Stimulated activated naive CD4-positive, alpha-beta T cell (primary cell): ENCODE measurements at places on chromosomes 16 and 17.

DNA sequence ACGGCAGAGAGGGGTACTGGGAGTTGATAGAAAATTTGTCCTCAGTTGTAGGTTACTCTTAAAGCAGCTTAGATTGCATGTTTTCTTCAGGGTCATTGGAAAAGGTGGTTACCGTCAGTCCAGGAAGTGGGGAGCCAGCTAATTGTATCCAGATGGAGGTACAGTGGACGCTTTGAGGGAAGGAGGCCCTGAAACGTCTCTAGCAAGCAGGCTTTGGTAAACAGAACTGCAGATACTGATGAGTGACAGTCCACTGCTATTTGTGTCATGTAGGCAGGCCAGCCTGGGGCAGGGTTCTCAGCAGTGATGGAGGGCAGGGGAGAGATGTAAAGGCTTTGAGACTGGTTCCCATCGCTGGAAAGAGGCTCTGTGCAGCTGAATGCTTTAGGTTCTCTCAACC, 30.2 kb upstream of the ST6GALNAC1 start:
- no peak for DNase-seq

DNA sequence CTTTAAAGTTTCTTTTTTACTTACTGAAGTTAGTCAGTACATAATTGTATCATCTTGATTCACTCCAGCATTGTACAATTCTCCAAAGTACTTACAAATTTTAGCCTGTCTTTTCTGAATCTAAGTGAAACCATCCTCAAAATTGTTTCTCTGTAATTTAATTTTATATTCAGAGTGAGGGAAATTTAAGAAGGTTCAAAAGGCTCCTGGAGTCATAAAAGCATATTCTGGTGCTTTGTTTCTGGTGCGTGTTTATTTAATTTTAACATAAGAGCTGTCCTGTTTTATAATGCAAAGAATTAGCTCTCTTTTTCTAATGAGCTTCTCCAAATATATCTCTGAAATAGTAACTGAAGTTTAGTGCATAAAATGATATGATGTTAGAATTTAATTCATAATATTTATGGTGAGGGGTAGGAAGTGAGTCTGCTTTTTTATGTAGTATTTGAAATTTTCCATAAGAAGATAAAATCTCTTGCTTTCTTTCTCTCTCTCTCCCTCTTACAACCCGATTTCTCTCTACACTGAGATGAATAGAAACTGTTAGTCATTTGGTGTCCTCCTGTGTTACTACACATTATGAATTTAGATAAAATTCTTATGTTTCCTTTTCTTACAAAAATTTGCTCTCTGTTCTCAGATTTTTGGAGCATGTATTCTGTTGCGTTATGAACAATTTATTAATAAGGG, 339.8 kb downstream of the BCAS3 start:
- DNase-seq = no peak

GRCh38 chr17:57986841-57987580, 1.0 kb downstream of the VEZF1 start:
- no peak for DNase-seq

GRCh38 chr16:49439050-49439449, 65.4 kb downstream of the C16orf78 start:
- DNase-seq = no peak

DNA sequence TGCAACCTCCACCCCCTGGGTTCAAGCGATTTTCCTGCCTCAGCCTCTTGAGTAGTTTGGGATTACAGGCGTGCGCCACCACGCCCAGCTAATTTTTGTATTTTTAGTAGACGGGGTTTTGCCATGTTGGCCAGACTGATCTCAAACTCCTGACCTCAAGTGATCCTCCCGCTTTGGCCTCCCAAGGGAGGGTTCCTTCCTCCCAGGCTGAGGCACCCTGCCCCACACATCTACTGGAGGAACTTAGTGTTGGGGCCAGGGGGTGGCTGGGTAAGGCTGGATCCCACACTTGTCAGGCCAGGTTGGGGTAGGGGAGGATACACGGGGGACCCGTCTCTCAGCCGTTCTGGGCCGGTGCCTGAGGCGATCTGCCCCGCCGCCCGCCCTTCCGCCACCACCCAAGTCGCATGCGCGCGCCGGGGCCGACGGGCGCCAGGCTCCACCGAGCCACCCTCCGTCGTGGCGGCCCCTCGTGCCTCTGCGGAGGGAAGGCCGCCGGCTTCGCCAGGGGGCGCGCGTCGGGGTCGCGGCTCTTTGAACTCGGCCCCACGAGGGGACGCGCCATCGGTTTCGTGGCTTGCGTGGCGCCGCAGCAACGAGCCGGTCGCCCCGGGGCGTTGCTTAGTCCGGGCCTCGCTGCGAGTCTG, 15.9 kb downstream of the GRB7 start:
- no peak for DNase-seq

- no peak for DNase-seq
These were observed 112.0 kb upstream of the SMURF2 start for GRCh38 chr17:64773836-64774761.

- no peak for DNase-seq
These were observed 52.5 kb downstream of the ARHGAP27 start for GRCh38 chr17:45380046-45380765.

GRCh38 chr16:57422026-57422944, 17.7 kb downstream of the CCL17 start:
- no peak for DNase-seq

GRCh38 chr16:31451681-31452351, 7.5 kb upstream of the ARMC5 start:
- no peak for DNase-seq

- DNase-seq = no peak
These were observed 85.0 kb downstream of the PMP22 start for GRCh38 chr17:15180121-15180561.

DNA sequence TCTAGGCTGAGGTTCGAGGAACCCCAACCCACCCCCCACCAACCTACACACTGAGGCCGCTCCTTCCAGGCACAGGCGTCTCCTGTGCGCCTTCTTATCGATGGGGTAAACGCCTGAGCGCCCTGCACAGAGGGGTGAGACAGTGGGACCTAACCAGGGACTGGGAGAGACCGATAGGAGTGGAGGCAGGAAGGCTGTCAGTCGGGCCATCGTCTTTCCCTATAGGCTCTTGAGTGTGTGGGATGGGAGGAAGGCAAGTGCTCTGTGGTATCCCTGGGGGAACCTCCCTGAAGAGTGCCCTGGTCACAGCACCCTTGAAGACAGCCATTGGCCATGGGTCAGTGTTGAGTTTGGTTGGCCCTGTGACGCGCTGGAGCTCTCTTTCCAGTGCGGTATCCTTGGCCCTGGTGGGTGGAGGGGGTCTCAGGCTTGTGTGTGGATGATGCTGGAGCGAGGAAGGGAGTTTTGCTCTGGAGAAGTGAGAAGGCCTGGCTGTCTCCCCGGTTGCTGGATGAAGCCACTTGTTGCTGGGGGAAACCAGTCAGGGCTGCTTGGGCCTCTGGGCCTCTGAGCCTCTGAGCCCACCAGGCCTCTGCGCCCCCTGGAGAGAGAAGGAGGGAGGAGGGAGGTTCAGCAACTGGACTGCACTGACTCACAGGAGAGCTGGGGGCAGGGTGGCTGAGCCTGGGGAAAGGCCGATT, 1.7 kb downstream of the GPRC5C start:
- no peak for DNase-seq

DNA sequence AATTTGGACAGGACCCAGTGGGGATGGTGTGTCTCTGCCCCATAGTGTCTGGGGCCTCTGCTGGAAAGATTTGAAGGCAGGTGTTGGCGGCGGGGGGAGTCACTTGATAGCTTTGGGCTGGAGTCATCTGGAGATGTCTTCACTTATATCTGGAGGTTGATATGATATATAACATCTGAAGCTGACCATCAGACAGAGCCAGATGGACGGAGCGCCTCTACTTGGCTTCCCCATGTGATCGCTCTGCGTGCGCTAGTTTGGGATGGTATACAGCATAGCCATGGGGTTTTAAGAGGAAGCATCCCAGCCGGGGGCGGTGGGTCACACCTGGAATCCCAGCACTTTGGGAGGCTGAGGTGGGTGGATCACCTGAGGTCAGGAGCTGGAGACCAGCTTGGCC, 130.7 kb upstream of the NLRP1 start:
- no peak for DNase-seq

- DNase-seq = no peak
These were observed 98.4 kb downstream of the XYLT1 start for GRCh38 chr16:17372386-17372785.

- no peak for DNase-seq
These were observed 256.2 kb downstream of the FOXL1 start for GRCh38 chr16:86834451-86835035.

DNA sequence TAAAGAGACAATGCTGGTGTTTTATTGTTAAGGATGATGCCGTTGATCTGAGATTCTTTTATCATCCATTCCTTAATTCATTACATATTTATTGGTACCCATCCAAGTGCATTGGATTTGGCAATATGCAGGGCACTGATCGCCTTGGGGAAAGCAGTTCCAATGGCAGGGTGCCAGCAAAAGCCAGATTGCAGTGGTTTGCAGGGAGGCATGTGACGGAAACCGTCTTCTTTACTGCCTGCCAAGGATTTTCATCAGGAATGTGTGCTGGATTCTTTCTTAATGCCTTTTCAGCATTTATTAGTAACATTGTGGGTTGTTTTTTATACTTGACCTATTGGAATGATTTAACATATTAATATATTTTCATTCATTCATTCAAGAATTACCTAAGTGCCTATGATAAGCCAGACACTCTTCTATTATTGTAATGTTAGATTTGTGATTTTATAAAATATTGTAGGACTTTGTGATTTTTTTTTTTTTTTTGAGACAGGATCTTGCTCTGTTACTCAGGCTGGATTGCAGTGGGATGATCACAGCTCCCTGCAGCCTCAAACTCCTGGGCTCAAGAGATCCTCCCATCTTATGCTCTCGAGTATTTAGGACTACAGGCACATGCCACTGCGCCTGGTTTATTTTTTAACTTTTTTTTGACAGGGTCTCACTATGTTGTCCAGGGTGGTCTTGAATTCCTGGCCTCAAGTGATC, 93.4 kb upstream of the TNRC6A start:
- DNase-seq = no peak

DNA sequence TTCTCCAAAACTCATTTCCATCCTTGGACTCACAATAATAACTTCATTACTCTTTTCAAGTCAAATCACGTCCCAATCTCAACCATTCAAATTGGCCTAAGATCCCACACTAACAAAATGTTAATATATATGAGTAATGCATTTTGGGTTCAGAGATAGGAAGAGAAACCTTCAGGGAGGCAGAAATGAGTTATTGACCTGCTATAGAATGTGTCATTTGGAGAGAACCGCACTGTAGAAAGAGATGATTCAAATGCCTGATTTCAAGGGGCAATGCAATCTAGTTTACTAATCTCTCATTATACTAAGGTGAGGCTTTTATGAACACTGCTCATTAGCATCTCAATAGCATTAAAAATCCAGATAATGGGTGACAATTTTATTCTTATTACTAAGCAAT, 1595.0 kb upstream of the GOT2 start:
- no peak for DNase-seq

DNA sequence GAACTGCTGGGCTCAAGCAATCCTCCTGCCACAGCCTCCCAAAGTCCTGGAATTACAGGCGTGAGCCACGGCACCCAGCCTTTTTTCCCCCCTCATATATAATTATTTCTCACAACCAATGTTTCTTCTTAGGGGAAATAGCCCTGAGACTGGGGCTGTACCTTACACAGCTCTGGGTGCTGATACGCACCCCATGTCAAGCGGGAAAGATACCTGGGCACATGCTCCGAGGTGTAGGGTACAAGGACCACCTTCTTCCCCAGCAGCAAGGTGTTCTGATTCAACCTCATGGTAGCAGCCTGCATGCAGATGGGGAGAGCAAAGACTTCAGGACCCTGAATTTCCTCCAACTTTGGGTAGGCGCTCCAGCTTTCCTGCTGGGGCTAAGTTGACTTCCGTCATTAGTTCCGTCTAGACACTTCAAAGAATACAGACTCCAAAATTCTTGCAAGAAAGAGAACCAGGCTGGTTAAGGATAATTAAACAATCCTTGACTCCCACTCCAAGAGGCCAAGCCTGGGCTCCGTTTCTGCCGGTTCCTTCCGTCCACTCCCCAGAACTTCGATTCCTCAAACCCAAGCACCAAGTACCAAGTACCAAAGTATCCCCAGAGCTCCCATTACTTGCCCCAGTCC, 619 bp downstream of the NAT9 start:
- DNase-seq = no peak

DNA sequence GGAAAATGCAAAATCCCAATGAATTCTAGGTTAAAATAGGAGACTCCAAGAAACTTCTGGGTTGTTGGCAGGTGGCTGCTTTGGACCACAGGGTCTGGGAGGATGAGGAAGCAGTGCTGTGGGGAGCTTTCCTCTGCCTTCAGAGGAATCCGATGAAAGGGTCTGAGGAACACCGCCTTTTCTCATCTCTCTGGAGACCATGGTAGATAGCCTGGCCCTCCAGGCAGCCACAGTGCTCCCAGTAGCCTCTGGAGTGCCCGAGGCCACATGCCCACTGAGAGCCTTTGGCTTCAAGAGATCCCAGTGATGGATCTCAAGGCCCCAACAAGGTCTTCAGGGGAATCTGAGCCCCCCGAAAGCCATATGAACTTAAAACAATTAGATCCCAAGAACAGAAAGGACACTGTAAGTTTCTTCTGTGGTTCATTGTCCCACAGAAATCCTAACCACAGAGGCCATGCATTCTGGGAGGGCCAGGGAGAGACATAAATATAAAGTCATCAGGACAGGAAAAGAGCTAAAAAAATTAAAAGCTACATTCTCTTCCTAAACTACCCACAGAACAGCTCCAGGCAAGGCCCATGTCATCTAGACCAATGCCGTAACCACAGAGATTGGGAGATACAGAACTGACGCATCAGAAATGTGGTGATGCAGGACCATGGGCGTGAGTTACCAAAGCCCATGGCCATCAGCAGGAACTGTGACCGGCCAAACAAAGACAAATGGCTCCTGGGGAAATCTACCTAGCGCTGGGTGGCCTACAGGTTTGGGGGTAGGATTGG, 24.3 kb downstream of the TK2 start:
- no peak for DNase-seq

GRCh38 chr16:2971134-2971984, 2.2 kb downstream of the PAQR4 start:
- no peak for DNase-seq

GRCh38 chr17:80859002-80859941, 132.4 kb upstream of the CHMP6 start:
- no peak for DNase-seq

DNA sequence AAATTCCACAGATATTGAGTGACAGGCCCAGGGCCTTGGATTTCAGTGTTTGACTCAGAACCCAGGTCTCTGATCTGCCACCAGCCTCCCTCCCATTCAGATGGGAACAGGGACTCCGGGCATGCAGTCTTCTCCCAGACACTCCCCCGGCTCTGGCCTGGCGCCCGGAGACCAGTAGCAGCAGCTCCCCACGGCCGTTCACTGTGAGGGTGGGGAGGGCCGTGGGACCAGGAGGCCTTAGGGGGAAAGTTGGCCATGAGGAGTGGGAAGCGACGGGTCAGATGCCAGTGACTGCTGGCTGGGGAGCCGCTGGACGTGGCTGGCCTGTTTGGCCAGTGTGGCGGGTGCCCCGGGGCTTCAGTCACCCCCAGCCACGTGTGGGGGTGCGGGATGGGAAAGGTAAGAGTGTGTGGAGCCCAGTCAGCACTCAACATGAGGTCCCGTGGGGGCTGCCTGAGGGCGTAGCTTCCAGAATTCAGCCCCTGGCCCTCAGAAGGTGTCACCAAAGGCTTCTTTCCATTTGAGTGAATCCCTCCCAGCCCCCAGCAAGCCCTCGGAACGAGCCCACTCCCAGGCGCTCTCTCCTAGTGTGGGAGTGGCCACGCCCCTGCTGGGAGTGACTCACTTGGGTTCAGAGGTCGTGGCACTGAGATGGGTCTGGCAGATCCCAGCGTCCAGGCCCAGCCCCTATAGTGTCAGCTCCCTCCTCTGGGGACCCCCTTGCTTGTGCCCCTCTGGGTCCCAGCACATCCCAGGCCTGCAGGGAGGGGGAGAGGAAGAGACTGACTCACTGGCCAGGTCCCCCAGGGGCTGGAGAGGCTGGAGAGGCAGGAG, 309.4 kb downstream of the SEC14L1 start:
- no peak for DNase-seq
